RWPE1 (cell line): ENCODE measurements at places on chromosomes 3 and 15.
A peak's percentile ranks its signal among the peaks of the same experiment; 100 is the strongest.

- DNase-seq: no peak
Observed at GRCh38 chr3:33217866-33218445, 654 bp downstream of the SUSD5 start.

GRCh38 chr3:185995352-185995751 lies 57.5 kb upstream of the TRA2B start:
- peak; percentile 40 for DNase-seq

DNA sequence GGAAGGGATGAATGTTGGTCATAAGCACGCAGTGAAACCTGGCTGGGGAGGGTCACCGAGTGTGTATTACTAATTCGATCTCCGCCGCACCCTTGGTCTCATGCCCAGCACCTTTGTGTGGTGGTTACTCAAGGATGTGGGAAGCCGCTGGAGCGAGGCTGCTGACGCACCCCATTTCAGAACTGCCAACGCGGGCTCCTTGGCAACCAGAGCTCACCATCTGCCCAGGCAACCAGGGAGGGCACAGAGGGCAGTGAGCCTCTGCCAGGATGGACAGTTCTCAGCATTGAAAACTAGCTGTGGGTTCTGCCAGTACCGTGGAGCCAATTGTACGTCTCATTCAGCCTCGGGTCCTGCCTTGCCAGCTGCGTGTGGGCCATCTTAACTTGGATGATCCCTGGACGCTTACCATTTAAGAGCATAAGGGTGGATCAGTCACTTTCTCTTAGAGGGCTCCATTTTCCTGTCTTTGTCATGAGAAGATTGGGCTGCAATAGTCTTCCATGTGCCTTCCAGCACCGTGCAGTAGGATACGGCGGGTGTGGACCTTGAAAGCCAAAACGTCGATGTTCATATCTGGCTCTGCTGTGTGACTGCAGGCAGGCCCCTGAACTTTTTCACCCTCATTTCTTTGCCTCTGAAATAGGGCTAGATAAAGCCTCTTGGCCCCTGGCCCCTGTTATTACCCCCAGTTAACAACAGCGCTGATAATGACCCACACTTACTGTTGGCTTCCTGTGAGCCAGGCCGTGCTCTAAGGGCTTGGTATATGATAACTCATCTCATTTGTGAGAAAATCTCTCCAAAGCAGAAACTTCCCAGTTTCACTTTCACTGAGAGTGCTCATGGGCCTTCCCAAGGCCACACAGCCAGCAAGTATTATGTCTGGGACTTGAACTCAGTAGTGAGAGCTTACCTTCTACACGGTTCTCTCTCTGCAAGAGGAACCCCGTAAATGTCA lies 238.8 kb downstream of the OPA1 start:
- peak; percentile 95 for DNase-seq

GRCh38 chr3:32374788-32375595 lies 16.7 kb upstream of the CMTM7 start:
- DNase-seq: peak; percentile 42

DNA sequence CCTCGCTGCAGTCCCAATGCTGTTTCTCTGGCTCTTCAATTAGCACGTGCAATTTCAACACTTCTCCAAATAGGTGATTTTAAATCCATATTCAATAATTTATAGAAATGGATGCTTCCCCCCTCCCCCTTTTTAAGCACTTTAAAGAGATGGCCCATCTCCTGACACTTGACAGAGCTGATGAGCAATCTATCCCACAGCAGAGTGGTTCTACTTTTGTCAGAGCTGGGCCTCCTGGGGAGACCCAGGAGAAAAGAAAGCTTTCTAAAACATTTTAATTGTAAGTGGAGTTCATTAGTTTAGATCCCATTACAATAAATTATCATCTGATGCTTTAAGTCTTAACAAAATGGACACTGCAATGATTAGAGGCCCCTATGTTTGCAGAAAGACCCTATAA lies 127.7 kb downstream of the SHQ1 start:
- no peak for DNase-seq

GRCh38 chr15:51853998-51854397 lies 24.5 kb downstream of the TMOD3 start:
- DNase-seq: no peak

DNA sequence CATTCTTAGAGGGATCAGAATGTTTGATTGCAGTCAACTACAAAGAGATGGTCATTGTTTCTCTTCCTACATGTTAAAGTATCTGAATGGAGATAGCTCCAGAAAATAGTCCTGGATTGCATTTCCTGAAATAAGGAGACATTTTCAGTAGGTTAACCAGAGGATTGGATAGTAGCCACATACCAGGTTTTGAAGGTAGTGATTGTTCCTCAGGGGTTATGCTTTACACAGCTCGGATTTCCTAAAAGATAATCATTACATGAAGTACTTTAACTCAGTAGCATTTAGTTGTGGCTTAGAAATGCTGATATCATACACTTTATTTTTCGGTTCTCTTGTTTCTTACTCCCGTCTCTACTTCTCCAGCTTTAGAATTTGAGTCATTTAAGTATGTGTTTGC lies 10.3 kb downstream of the DNAJB11 start:
- no peak for DNase-seq

DNA sequence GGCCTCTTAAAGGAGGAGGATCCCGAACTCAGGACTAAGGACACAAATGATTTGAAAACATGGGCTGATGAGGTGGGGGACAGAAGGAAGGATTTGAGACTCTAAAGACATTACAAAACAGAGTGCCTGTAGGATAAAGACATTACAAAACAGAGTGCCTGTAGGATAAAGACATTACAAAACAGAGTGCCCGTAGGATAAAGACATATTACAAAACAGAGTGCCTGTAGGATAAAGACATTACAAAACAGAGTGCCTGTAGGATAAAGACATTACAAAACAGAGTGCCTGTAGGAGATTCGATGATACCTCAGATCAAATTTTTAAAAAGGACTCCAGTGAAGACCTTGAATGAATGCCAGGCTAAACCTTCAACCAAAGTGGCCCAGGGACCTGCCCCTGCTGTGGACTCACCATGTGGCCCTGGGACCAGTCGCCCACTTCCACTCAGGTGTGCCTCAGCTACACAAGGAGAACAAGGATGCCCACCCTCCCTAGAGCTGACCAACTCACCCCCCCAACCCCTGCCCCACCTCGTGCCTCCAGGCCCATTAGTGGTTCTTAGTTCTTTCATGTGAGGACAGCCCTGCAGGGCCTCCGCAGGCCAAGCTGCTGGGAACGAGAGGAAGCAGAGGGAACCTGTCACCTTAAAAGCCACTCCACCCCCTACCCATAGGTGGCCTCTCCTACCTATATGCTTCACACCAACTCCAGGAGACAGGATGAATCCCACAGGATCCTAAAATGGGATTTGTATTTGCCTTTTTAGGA lies 59.8 kb downstream of the SH3BP5 start:
- DNase-seq: no peak

- no peak for DNase-seq
Observed at GRCh38 chr15:90189781-90190467, 11.2 kb upstream of the SEMA4B start.

GRCh38 chr3:188255190-188255589 lies 101.2 kb downstream of the LPP start:
- no peak for DNase-seq

GRCh38 chr3:107082527-107082926 lies 294.7 kb upstream of the CCDC54 start:
- DNase-seq: no peak

DNA sequence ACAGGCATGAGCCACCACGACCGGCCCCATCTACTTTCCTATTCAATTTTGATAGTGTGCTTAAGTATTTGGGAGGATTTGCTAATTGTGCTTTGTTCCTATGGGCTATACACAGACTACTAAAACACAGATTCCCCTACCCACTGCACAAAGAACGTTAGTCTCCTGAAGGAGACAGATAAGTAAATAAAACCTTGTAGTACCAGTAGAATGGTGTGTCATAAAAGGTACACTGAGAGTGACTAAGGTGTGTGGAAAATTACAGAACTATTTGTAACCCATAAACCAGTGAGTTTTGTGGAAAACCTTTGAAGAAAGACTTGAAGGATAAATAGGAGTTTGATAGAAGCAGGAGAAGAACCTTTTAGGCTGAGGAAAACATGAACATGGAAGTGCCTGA lies 158.2 kb downstream of the VPS8 start:
- no peak for DNase-seq

- DNase-seq: peak; percentile 98
Observed at GRCh38 chr15:22980189-22981050, at the start of gene CYFIP1. TSS of gene CYFIP1 (minus strand) at chr15:22980368. CDS start at chr15:22947285, 33,083 bp downstream.

DNA sequence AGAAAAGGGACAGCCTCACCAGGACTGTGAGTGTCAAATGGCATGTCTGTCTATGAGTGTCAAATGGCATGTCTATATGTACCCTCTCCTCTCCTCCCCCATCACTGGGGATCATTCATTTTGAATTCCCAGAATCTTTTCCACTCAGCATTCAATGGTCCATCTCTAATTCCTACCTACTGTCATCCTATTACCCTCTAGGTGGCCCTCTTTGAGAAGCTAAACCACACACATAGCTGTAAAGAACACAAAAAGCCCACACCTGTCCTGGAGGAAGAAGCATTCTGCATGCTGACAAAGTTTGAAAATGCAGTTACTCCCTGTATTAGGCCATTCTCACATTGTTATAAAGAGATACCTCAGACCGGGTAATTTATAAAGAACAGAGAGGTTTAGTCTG lies 46.2 kb upstream of the PYDC2 start:
- DNase-seq: no peak

DNA sequence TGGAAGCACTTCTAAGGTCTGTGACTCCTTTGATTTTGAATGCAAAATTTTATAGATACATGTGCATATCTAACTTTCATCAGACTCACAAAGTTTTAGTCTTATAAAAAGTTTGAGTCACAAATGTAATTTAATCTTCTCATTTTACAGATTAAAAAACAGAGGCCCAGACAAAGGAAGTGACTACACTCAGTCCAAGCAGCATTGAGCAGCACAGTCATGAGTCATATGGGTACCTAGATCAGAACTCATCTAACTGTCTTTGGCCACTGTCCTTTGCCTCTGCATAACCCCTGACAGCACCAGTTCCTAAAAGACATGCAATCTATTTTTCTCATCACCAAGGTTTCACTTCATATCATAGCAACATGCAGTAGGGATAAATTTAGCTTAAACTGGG lies 210.7 kb upstream of the KCNH8 start:
- no peak for DNase-seq

DNA sequence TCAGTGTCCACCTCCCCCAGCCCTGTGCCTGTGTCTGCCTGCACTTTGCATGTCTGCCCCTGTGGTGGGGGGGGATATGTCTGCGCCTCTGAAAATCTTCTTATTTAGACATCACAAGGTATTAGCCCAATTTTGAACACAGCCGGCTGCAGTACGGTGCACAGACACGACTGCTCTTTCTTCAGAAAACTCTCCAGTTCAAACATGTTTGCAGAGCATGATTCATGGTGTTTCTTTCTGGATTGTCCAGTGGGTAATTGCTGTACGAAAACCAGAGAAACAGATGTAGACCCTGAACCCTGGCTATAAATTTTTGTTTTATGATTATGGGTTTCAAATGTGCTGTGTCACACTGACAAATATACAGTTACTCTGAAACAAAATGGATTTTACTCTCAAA lies 3.4 kb upstream of the RARB start:
- peak; percentile 65 for DNase-seq

DNA sequence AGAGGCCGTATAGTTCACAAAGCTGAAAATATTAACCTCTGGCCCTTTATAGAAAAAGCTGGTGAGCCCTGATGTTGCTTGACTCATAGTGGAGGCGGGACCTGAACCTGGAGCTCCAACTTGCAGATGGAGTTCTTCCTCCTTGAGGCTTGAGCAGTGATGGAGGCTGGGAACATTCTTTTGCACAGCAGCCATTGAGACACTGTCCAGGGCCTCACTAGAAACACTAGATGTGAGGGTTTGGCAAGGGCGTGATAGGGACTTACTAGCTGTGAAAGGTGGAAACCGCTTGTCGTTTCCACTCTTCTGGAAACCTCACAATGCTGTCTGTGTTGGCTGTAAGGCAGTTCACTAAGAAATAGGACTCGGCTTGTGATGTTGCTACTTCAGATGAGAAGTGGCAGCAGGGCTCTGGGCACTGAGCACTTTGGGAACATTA lies 12.5 kb downstream of the SMAD6 start:
- DNase-seq: no peak

- peak; percentile 13 for DNase-seq
Observed at GRCh38 chr3:138184994-138185393, 2.1 kb upstream of the ARMC8 start.

GRCh38 chr3:12180631-12181030 lies 21.9 kb upstream of the TIMP4 start:
- DNase-seq: no peak

DNA sequence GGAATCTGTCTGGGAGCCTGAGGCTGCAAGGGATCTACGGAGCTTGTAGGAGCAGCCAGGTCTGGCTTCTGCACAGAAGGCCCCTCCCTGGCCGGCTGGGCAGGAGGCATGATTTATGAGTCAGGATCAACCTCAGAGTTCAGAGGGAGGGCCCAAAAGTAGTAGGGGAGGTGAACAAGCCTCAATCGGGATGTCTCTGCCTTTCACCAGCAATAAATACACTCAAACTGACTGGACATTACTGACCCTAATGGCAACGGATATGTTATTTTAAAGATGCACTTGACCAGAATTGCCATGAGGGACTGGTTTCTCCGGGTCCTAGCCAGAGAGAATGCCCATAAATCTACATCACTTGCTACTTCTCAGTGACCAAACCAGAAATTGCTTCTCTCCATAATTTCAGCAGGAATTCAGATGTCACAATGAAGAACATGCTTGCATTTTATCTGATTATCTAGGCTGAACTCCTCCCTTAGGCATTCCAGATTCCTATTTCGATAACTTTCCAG lies 109.6 kb upstream of the LMOD3 start:
- DNase-seq: peak; percentile 57

GRCh38 chr3:177783767-177784166 lies 586.5 kb upstream of the TBL1XR1 start:
- no peak for DNase-seq

DNA sequence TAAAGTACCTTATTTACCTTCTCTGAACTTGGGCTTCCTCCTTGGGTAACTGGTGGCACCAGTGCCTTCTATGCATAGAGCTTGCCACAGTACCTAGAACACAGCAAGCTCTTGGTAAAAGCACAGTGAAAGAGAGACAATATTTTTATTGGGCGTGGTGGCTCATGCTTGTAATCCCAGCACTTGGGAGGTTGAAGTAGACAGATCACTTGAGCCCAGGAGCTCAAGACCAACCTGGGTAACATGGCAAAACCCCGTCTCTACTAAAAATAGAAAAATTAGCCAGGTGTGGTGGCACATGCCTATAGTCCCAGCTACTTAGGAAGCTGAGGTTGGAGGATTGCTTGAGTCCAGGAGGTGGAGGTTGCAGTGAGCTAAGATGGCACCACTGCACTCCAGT lies 285.1 kb downstream of the PTPRG start:
- DNase-seq: no peak

GRCh38 chr3:88809993-88810392 lies 297.4 kb upstream of the EPHA3 start:
- DNase-seq: no peak

DNA sequence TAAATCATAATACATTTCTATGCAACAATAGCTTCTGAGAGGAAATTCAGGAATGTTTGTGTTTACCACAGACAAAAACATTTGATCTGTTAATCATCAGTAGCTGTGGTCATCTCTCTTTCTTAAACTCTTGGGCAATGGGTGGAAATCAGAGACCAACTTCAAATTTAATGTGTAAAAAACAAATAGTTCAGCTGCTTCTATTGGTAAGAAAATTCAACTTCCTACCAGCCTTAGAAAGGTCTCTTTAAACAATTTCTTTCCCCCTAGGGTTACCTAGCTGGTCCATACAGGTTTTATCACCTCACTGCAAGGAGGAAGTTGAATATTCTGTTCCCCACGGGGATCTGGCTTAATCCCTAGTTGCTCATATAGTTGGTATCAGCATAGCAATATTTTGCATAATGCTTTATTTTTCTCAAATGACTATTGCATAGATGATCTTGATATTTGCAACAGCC lies 20.3 kb upstream of the PPP4R2 start:
- no peak for DNase-seq

GRCh38 chr3:19711160-19711782 lies 222.7 kb downstream of the EFHB start:
- no peak for DNase-seq
